ENCODE measurements at places on chromosomes 2 and 18. TPM values are rescaled to one million over a fixed set of nuclear protein-coding genes. Genes with fewer than 3 reads are reported as not detected.

The DSG3 gene
- total RNA-seq = not detected

- no peak overlapping the region for H3K27ac ChIP-seq
- H3K4me1 ChIP-seq = no peaks in the 10 kb centered on the region
- H3K4me3 ChIP-seq = no peak overlapping the region
- DNase-seq = peak; percentile 72
- H3K27me3 ChIP-seq = peaks cover 2% of the 10 kb centered on the region
- peaks cover 3% of the 10 kb centered on the region for H3K36me3 ChIP-seq
These were observed 59.6 kb downstream of the SP110 start for GRCh38 chr2:230160112-230160660.

GRCh38 chr2:76953733-76954347, 568.3 kb downstream of the LRRTM4 start:
- no peaks in the 10 kb centered on the region for H3K27me3 ChIP-seq
- H3K36me3 ChIP-seq = no peaks in the 10 kb centered on the region
- DNase-seq = peak; percentile 72

The ZNF2 gene
- 5.3 TPM for total RNA-seq

- H3K27ac ChIP-seq = no peak overlapping the region
- no peak for DNase-seq
- H3K27me3 ChIP-seq = no peaks in the 10 kb centered on the region
- no peaks in the 10 kb centered on the region for H3K4me1 ChIP-seq
These were observed 32.7 kb downstream of the CARF start for GRCh38 chr2:202944816-202945215.

DNA sequence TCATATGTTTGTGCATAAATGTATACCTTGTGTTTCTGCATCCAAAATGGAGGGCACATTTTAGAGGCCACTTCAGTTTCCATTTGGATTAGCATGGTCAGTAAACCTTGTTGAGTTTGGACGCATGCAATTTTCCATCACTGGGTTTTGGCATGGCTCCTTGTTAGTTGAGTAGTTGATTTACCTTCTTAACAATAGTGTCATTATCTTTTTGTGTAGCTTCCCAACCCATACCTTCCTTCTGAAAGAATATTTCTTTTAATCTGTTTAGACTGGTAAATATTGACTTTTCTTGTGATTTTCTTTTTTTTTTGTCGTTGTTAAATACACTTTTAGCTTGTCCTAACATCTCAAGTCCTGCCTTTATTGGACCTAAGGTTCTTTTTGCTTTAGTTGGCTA, 15.5 kb downstream of the RPIA start:
- H3K4me1 ChIP-seq = no peaks in the 10 kb centered on the region
- H3K4me3 ChIP-seq = no peak overlapping the region
- H3K36me3 ChIP-seq = peaks cover 37% of the 10 kb centered on the region
- H3K27me3 ChIP-seq = peaks cover 2% of the 10 kb centered on the region
- no peak for DNase-seq
- no peak overlapping the region for H3K27ac ChIP-seq

DNA sequence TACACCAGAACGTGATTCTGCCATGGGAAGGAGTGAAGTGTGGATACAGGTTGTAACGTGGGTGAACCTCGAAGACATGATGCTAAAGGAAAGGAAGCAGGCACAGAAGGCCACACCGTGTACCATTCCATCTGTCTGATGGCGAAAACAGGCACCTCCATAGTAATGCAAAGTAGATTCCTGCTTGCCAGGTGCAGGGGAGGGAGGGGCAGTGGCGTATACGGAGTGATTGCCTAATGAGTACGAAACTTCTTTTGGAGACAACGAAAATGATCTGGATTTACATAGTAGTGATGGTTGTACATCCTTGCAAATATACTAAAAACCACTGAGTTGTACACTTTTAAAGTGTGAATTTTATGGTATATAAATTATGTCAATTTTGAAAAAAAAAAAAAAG, 106.7 kb downstream of the GBX2 start:
- no peak for DNase-seq
- H3K4me3 ChIP-seq = no peak overlapping the region
- peaks cover 7% of the 10 kb centered on the region for H3K27me3 ChIP-seq

The ZNF396 gene
- 0.92 TPM for total RNA-seq

- DNase-seq = no peak
- peak overlapping the region; percentile 90 for H3K4me3 ChIP-seq
- H3K27me3 ChIP-seq = peaks cover 15% of the 10 kb centered on the region
- peaks cover 13% of the 10 kb centered on the region for H3K36me3 ChIP-seq
These were observed 2.3 kb downstream of the KIF5C start for GRCh38 chr2:148877403-148877740.

The ASPRV1 gene
- total RNA-seq = 0.87 TPM

GRCh38 chr18:35511833-35512232, 14.1 kb upstream of the INO80C start:
- no peaks in the 10 kb centered on the region for H3K36me3 ChIP-seq
- no peak overlapping the region for H3K27ac ChIP-seq
- no peak for DNase-seq

DNA sequence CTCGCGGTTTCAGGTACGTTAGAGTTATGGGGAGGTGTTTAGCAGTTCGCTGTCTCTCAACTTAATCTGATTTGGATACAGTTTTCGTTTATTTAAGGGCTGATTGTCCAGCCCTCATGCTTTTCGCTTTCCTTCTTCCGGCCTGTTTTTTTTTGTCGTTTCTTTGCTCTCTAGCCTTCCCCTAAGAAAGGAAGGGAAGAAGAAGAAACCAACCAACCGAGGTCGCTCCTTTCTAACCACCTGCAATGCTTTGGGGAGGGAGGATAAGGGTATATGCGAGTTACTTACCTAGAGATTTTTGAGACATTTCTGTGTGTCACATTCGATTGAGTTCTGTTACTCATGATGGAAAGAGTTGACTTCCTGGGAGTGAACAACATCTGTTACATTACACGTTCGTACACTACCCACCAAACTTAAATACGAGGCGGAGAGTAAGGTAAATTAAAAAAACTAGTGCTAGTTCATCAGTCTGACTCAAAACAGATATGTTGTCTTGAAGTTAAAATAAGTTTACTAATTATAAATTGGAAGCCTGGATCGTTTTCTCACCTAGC, 918 bp downstream of the EIF5B start:
- peaks cover 6% of the 10 kb centered on the region for H3K27me3 ChIP-seq
- H3K27ac ChIP-seq = no peak overlapping the region
- peaks cover 19% of the 10 kb centered on the region for H3K4me1 ChIP-seq
- peaks cover 4% of the 10 kb centered on the region for H3K36me3 ChIP-seq

GRCh38 chr18:52914148-52914547, 574.2 kb downstream of the DCC start:
- no peak for DNase-seq
- no peaks in the 10 kb centered on the region for H3K27me3 ChIP-seq
- no peaks in the 10 kb centered on the region for H3K4me1 ChIP-seq
- H3K36me3 ChIP-seq = no peaks in the 10 kb centered on the region
- H3K27ac ChIP-seq = no peak overlapping the region
- H3K4me3 ChIP-seq = no peak overlapping the region

DNA sequence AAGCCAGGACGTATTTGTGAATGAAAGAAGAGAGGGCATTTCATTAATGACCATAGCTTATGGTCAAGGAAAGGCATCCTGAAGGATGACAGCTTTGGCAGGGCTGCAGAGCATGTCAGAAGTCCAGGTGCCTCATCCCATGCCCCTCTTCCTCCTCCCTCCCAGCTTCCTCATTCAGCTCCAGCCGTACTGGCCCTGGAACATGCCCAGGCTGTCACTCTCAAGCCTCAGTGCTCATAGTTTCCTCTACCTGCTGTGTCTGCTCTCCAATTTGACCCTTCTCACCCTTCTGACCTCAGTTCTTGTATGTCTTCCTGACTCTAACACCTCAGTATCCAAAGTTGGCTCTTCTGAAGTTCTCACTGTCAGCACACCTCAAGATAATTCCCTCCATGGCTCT, 695.8 kb upstream of the HS6ST1 start:
- H3K36me3 ChIP-seq = no peaks in the 10 kb centered on the region
- no peak for DNase-seq
- H3K4me1 ChIP-seq = no peaks in the 10 kb centered on the region
- H3K4me3 ChIP-seq = no peak overlapping the region

The LYG1 gene
- total RNA-seq = 1.4 TPM
